ENCODE measurements at places on chromosomes 5 and 9.

DNA sequence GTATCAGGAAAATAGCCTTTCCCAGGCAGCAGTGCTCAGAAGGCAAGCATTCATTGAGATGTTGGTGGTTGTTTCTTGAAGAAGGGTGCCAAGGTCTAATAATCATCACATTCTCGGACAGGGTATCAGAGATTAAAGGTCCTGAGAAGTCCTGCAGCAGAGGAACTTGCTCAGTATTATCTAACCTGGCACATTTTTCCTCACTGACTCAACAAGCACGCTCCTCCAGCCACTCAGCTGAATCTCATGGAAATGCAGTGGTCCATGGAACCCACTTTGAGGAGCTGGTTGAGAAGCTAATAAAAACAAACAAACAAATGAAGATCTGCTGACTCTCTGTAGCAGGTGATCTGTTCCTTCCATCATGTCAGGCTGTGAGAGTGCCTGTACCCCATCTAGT, 35.3 kb upstream of the ICE1 start:
- no peak for DNase-seq

- no peak for DNase-seq
Observed at GRCh38 chr5:127876384-127876783, 173.2 kb downstream of the CCDC192 start.

GRCh38 chr5:166488560-166488959, 1802.9 kb upstream of the WWC1 start:
- no peak for DNase-seq

DNA sequence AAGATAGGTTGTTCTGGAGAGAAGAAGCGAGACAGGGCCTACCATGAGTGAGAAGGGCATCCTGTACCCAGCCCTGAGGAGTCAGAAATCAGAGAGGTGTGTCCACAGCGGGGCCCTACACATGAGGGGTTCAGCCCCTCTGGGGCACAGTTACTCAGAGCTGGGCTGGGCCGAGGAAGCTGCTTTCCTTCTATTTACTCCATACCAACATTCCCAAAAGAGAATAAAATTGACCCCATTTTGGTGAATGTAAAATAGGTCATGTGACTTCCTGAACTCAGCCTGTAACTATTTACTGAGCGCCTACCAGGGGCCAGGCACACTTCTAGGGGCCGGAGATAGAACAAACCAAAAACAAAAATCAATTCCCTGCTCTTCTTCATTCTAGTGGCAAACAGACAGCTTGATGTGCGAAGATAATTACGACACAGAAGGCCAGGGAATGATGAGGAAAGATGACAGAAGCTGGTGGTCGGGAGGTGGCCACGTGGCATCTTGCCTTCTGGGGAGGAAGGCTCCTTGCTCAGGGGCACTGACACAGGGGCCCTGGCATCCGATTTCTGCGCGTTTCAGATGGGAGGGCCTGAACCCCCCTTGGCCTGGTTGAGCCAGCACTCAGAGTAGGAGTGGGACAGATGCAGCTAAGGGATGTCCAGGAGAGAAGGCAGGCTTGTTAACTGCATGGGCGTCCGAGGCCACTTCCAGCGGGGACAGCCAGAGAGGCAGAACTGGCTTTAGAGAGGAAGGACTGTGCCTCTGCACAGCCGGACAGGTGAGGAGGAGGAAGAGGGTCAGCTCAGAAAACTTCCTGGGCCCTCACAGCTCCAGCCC, 121.8 kb downstream of the NSG2 start:
- DNase-seq: no peak

DNA sequence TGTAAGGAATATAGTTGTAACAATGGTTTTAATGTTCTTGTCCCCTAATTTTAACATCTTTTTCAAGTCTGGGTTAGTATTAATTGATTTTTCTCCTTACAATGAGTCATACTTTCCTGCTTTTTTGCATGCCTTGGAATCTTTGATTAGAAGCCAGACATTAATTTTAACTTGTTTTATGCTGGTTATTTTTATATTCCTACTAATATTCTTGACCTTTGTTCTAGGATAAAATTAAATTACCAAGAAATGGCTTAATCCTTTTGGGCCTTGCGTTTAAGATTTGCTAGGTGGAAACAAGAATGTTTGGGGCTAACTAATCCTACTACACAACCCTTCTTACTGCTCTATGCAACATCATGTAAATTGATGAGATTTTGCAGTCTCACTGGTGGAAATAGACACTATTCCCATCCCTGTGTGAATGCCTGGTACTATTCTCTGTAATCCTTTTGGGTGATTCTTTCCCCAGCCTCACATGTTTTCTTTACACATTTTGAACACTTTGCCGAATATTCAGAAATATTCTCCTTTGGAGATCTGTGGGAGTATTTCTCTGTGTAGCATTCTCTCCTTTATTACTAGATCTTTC, 47.2 kb downstream of the ZCCHC7 start:
- DNase-seq: no peak

GRCh38 chr9:6852243-6852963, 94.6 kb downstream of the KDM4C start:
- DNase-seq: no peak

DNA sequence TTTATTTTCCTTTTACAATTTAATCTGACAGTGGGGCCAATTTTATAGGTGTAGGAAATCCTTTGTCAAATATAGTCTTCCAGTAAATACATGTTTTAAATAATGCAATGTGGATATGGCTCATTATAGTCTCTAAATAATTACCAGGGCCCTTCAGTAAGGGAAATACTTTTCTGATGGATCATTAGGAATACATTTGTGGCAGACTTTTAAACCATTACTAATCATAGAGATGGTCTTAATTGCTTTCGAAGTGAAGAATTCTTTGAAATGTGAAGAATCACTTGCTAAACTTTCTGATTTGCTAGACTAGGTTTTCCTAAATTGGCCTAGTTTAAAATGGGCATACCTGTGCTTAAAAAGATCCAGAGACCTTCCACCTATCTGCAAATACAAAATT, 105.6 kb upstream of the ELL2 start:
- no peak for DNase-seq

DNA sequence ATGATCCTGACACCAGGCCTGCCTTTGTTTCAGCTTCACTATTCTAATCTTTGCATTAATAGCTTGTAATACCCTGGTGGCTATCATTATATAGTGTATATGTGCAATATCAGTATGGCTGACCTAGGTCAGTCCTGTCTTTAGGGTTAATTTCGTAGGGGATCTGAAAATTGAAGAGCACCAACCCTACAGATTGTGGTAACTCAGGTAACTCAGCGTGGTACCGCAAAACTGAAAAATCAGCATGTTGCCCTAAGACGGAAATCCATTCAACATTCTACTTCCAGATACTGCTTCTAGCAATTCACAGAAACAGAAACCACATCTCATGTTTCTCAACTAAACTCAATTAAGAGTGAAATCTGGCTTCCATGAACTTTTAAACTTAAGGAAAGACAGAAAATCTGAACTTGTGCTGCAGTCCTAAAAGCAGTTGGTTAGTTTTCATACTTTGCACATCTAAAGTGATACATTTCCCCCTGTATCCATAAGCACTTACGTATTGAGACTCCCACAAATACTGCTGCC, 78.3 kb downstream of the FNIP1 start:
- DNase-seq: no peak

DNA sequence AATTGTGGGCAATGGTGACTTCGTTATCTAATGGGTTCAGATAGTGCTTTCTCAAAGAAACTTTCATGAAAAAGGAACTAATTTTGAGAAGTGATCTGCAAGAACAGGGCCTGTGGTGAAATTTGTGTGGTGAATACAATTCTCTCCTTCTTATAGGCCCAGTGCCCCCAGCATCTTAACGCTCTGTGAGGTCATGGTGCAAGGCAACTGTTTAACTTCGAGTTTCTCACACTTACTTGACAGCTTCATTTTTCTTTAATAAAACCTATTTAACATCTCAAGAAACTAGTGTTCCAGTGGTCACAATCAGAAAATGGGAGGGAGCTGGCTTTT, 69.2 kb downstream of the FAM114A2 start:
- no peak for DNase-seq

DNA sequence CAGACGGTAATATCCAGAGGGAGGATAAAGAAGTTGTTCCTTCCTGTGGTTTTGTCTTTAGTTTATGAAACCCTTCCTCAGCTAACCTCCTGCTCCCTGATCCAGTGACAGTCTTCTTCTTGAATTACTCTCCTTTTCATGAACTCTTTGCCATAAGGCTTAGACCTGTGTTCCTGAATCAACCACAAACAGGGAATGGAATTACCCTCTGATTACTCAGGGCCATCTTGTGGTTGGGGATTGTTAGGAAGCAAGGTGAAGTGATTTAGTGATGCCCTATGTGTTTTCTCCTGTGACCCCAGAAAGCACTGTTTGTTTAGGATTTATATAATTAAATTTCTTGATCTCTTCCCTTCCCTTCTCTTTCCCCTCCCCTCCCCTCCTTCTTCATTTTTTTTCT, 409.1 kb downstream of the TAF11L14 start:
- DNase-seq: no peak

DNA sequence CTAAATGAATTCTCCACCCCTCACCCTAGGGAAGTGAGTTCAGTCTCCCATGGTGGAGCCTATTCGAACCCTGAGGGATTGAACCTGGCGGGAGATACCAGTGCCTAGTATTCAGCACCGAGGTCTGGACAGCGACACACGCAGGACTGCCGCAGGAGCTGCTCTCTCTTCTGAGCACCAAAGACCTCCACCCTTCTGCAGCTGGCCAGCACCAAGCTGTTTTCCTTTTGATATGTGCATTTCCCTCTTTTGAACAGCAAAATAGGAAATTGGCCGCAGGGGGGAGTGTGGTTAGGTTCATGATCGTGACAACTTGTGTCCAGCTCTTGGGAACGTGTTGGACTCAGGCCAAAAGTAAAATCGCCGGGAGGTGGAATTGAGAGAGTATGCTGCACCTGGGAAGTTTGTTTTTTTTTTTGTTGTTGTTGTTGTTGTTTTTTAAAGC, 1.2 kb upstream of the PCSK1 start:
- no peak for DNase-seq

DNA sequence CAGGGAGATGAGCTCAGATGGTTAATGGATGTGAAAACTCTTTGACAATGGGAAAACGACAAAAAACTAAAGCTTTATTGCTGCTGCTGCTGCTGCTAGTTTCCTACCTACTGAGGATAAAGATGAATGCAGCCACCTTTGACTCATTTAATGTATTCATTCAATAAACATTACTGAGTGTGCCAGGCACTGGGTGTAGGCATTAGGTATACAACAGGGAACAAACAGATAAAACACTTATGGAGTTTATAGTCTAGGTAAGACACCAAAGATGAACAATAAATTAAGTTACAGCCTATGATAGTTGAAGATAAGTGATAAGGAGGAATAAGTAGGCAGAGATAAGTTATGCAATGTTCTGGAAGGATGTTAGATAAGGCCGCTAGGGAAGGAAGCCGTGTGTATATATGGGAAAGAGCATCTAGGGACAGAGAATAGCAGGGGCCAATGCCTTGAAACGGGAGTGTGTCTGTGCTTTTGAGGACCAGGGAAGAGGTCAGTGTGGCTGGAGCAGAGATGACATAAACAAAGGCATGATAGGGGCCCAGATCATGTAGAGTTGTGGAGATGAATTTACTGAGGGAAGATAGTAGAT, 477.6 kb downstream of the NTRK2 start:
- no peak for DNase-seq

GRCh38 chr9:28407351-28407750, 834.1 kb upstream of the C9orf72 start:
- DNase-seq: no peak

DNA sequence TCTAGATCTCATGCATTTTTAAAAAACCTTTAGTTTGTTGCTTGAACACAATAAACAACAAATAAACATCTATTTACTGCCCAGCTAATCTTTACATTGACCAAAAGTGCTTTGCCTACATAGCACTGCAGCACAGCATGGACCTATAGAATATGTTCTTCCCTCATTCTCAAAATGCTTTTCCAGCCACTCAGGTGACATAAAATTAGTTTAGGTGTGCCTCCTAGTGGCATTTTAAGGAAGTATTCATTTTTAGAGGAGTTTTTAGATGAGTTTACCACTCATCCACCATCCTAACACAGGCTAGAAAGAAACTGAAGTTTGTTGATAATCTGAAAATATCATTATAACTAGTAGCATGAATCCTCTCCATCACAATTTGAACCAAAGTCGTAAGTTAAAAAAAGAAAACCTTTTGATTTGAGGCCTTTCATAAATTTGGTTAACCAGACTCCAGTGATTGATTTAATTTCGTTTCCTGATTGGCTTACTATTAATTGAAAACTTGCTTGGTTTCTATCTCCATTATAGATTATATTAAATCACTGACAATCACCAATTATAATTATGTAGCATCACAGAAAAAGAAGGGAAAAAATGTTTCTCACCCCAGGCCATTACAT, 12.6 kb downstream of the PLGRKT start:
- DNase-seq: no peak

DNA sequence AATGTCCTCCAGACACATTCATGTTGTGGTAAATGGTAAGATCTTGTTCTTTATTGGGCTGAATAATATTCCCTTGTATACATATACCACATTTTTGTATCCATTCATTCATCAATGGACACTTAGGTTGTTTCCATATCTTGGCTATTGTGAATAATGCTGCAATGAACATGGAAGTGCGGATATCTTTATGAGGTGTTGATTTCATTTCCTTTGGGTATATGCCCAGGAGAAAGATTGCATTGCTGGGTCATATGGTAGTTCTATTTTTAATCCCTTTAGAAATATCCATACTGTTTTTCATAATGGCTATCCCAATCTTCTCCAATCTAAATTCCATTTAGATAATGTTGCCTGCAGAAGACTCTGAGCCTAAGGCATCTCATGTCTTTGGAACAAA, 78.0 kb upstream of the TNC start:
- no peak for DNase-seq

- DNase-seq: no peak
Observed at GRCh38 chr5:2813678-2814077, 62.2 kb upstream of the IRX2 start.

GRCh38 chr5:59079622-59080620, 497.0 kb downstream of the RAB3C start:
- DNase-seq: no peak

DNA sequence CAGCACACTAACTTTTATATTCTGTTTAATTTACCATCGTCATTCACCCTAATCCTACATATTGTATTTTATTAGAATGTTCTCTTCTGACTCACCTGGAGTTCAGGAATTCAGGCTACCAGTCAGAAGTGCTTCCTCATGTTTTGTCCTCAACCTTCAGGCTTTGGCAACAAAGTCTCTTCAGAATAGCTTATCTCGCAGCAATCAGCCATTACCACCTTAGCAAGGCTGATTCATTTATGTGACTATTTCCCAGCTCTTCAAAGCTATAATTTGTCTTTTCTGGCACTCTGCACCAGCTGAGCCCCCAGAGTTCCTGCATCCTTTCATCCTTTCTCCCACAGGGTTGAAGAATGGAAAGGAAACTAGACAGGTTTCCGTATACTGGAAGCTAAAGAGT, 365.5 kb upstream of the CDH18 start:
- DNase-seq: no peak

- DNase-seq: no peak
Observed at GRCh38 chr5:132684922-132685720, 11.3 kb downstream of the IL4 start.

GRCh38 chr9:69671311-69671878, 776 bp downstream of the APBA1 start:
- no peak for DNase-seq
